Epithelial cell of prostate (primary cell): ENCODE measurements at places on chromosomes 5 and 9.

GRCh38 chr5:58582019-58582802, 664 bp upstream of the RAB3C start:
- DNase-seq, result no peak

- no peak for DNase-seq
These were observed 375.1 kb downstream of the CHSY3 start for GRCh38 chr5:130279386-130279785.

GRCh38 chr5:18394443-18394804, 760.2 kb downstream of the TAF11L14 start:
- no peak for DNase-seq

DNA sequence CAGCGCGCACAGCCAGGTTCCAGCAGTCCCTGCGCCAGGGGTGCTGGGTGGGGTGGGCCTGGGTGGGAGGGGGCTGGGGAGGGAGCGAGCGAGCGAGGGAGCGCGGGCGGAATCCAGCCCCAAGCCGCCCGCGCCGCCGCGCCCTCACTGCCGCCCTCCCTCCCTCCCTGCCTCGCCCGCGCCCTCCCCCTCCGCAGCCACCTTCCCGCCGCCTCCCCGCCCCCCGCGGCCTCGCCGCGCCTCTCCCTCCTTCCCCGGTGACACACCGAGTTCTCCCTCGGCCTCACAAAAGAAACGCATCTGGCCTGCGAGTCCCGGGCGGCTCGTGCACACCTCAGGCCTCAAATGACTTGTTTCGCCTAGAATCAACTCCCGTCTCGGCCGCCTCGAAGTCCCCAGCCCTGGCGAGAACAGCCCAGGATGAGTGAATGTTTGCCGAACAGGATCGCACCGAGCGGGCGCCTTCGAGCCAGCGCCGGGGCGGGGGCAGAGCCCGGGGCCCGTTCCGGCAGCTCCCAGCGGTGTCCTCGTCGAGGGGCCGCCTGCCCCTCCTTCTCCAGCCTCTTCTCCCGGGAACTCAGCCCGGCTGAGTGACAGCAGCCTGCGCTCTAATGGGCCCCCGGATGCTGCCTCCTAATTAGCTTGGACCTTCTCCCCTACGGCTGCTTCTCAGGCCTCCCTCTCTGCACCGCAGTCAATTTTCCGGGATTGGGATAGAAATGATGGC, 371 bp upstream of the PITX1 start:
- peak; percentile 50 for DNase-seq

DNA sequence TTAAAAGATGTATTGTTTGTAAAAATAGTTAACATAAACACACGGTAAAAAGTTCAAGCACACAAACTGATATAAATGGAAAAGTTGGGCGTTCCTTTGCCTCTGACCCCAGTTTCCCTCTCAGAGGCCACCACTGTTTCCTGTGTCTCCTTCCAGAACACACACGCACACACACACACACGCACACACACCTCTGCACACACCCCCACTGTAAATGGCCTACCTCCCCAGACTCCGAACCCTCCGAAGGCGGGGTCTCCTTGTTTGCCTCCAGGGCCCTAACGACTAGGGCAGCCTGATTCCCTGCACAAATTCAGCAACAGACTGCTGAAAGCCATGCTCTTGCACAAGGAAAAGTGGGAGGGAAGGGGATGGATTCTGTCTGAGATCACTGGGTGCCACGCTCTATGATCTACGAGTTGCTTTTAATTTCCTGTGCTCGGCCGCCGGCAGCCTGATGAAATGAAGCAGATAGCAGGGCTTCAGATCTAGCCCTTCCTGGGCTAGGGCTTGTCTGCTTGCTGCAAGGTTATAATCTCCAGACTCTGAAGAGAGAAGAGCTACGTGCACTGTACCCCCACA, 184.0 kb upstream of the IL12B start:
- no peak for DNase-seq

- DNase-seq, result no peak
These were observed 284.5 kb downstream of the ZNF608 start for GRCh38 chr5:124461941-124462340.

- no peak for DNase-seq
These were observed 226.9 kb downstream of the CAAP1 start for GRCh38 chr9:26665666-26666065.

DNA sequence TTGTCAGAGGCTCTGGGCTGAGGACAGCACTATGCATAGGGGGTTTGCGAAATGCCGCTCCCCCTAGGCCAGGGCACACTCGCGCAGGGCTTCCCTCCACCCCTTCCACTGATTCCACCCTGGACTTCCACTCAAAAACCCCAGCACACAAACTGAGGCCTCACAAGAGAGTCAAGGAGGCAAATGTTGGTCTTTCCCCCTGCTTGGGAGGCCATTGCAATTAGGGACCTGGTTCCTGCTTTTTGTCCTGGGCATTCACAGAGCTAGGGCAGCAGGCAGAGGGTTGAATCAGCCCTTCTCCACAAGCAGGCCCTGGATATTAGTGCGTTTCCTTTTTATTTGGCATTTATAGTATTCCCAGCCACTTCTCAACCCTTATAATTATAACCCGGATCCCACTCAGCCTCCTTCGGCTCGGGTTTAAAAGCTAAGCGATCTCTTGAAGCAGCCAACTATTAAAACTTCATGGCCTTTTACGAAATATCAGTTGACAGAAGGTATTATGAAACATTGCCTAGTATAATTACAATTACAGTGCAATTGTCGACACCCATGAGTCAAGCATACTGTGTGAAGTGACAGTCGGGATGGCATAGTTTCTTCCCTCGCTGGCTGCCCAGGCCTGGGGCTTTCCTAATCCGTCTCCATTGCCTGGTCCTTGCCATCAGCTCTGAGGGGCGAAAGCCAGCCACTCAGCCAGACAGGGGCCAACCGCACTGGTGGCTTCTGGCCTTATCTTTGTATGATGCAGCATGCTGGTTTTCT, 285.5 kb upstream of the MAP3K1 start:
- DNase-seq, result no peak

GRCh38 chr5:111856876-111857466, 100.0 kb upstream of the NREP start:
- DNase-seq, result no peak

DNA sequence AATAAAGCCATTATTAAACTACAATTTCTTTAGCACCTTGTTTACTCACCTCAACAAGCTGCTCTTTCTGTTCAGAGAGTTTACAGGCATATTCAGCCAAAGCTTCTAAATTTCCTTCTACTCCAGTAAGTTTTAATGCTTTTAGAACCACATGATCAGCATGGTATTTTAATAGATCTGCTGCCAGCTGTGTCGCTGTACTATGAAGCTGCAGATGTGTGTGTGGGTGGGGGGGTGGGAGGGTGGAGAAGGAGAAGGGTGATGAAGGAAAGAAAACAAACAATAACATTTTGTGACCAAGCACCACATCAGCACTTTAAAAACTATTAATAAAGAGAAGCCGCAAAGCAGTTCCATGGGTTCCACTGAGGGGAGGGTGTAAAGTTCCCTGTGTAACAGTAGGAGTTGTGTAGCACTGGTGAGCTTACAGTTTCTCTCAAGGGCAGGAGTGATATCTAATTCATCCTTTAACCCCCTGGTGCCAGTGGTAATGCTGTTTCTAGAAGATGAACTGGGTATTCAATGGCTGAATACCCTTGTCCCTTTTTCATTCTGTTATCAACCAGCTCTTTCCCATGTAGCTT, 38.5 kb downstream of the ABITRAM start:
- no peak for DNase-seq

GRCh38 chr5:23996525-23996924, 489.1 kb downstream of the PRDM9 start:
- DNase-seq, result no peak

GRCh38 chr9:35907711-35908503, 1.4 kb upstream of the SPAAR start:
- no peak for DNase-seq

GRCh38 chr5:104793755-104794080, 1231.1 kb upstream of the NUDT12 start:
- no peak for DNase-seq

DNA sequence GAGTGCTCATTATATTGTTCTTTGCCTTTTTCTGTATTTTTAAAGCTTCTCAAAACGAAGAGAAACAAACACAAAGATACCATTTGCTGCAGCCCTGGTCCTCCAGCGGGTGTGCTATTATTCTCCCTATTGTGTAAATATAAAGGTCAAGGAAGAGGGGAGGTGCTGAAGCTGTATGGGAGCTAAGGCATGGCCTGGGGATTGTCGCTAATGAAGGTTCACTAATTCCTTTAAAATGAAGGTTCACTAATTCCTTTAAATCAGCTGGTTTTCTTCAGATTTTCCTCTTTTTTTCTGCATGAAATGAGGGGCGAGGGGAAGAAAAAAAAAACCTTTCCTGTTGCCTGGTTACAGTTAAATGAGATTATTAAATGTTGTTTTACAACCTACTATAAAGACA, 74.5 kb upstream of the MAP1B start:
- no peak for DNase-seq

GRCh38 chr9:123389070-123389469, 33.1 kb downstream of the CRB2 start:
- DNase-seq, result no peak

DNA sequence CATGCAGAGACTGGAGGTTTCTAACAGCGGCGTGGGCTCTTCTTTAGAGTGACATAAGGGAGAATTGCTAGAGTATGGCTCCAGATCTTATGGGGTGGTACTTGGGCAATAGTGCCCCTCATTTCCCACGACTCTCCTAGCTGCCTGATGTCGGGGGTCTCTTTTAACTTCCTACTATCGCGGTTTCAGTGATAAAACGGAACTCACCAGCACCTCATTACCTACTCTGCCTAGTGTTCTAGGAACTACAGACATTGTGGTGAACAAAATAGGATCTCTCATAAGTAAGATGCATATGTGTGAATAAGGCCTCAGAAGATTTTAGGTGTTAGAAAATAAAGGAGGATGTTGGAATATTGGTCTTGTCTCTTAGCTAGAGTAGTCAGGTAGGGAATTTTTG, 1.1 kb downstream of the ICE1 start:
- no peak for DNase-seq

DNA sequence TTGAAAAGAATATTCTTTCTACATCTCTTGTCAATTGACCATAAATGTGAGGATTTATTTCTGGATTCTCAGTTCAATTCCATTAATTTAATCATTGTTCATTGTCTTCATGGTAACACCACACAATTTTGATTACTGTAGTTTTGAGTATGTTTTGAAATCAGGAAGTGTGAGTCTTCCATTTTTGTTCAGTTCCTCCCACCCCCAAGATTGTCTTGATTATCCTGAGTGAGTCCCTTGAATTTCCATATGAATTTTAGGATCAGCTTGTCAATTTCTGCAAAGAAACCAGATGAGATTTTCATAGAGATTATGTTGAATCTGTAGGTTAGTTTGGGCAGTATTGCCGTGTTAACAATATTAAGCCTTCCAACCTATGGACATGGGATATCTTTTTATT, 9.5 kb downstream of the CYFIP2 start:
- DNase-seq, result no peak

- no peak for DNase-seq
These were observed 8.2 kb downstream of the CTSL start for GRCh38 chr9:87734106-87734505.

GRCh38 chr9:121071370-121071755, 3.4 kb upstream of the CNTRL start:
- DNase-seq, result no peak

DNA sequence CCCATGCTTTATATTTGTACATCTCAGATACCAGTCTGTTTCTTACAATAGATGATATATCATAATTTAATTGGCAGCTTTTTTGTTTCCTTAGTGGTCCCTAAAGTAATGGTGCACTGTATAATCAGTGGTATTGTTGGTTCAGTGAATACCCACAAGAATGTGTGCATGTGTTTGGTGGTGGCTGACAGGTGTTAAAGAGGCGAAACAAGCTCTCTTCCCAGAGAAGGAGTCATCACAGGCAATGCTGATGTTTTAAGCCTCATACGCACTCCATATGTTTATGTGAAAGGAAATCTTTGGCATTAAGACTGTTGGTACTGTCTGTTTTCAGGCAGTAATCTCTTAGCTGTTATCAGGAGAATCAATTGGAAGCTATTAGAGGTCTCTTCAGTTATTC, 49.2 kb upstream of the KIAA1958 start:
- DNase-seq, result no peak

- no peak for DNase-seq
These were observed 180.6 kb downstream of the CWC27 start for GRCh38 chr5:64949331-64949730.

DNA sequence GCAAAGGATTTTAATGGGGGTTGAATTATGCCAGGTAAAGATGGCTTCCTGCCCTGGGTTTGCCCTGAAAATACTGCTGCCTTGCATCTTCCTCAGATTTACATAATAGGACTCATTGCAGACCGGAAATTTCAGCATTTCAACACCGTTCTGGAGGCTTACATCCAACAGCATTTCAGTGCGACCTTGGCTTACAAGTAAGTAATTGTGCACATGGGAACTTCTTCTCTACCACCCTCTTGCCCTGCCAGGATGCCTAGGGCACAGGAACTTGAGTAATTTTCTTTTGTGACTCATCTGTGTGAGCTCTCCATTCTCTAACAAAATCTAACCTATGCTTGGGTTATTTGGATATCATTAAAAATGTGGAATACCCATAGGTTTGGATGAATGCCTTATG, 80.2 kb downstream of the DOCK2 start:
- DNase-seq, result peak; percentile 73
